ENCODE measurements at places on chromosomes 7 and 10.

DNA sequence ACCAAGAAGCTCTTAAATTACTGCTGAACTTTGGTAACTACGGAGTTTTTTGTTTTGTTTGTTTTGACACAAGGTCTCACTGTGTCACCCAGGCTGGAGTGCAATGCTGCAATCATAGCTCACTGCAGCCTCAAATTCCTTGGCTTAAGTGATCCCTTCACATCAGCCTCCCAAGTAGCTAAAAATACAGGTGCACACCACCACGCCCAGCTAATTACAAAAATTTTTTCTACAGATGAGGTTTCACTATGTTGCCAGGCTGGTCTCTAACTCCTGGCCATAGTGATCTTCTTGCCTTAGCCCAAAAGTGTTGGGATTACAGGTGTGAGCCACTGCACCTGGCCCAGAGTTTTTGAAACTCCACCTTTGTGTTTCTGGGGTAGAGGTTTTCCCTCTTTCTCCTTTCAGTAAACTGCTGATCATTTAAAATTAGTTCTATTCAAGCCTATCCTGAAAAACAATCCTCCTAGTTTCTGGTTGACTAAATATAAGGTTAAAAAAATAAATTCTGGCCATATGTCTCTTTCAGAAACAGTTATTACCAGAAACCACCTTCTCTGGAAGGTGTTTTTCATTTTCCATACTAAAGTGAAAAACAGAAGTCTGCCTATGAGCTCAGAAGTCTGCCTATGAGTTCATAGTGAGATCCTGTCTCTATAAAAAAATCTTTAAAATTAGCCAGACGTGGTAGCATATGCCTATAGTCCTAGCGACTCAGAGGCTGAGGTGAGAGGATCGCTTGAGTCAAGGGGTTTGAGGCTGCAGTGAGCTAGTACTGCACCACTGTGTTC lies 63.9 kb downstream of the VOPP1 start:
- DNase-seq: no peak

GRCh38 chr10:117094856-117095255 lies 43.2 kb downstream of the VAX1 start:
- DNase-seq: no peak

- no peak for DNase-seq
These were observed 193.6 kb downstream of the MBL2 start for GRCh38 chr10:52578871-52579405.

DNA sequence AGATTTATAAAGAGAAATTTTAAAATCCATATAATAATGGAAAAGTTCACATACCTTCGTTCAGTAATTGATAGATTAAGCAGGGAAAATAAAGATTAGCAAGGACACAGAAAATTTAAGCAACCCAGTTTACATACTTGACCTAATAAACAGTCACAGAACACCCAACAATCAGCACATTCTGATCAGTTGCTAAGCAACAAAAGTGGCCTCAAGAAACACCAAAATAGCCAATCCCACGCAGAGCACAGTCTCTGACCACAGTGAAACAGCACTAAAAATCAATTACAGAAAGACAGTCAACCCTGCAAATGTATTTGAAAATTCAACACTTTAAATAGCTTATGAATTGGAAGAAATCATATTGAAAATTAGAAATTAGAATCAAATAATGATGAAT lies 39.3 kb upstream of the DRGX start:
- no peak for DNase-seq

GRCh38 chr7:32059289-32060011 lies 10.8 kb downstream of the PDE1C start:
- DNase-seq: no peak

- no peak for DNase-seq
These were observed 245.6 kb upstream of the PITRM1 start for GRCh38 chr10:3418041-3418754.

- DNase-seq: no peak
These were observed 914 bp downstream of the ZNF37A start for GRCh38 chr10:38094927-38095574.

DNA sequence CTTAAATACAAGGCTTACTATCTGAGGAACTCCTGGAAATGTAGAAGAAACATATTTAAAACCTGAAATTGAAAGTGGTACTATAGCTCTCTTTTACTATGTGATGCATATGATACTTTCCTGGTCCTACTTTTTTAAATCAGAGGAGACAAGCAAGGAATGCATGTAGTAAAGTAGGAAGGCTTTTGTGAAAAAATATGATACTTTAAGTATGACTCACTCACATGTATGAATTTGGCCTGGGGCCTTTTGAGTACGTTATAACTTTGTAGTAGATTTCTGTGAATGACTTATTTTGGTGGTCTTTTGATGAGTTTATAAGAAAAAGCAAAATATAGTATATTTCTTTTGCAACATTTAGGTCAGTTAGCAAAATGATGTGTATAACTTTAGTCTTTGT lies 53.8 kb downstream of the TAX1BP1 start:
- no peak for DNase-seq

DNA sequence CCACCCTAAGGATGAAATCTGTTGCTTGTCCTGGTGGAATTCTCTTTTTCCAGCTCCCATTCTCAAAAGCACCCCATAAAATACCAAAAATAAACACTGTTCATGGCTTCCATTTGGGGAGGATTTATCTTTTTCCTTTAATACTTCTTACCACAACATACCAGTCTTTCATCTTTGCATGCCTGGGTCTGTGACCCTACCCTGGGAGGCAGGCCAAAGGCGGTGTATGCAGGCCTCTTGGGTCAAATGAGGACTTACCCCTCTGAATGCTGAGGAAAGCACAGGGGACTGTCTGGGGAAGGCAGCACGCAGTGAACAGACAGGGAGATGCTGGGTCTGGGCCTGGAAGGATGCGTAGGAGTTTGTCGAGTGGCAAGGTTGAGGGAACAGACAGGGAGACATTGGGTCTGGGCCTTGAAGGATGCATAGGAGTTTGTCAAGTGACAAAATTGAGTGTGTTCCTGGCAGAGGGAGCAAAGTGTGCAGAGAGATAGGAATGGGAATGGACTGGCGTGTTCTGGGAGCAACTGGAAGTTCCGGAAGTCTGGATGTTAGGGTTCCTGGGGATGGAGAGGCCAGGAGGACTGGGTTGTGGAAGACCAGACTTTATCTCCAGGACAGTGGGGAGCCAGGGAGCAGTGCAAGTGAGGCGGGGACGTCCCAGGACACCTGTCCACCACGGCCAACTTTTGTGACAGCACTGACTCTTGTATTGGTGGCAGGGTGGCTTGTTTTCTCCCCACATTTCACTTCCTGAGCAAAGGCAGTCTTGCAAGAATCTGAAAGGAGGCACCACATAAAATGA lies 40.8 kb downstream of the MYL10 start:
- DNase-seq: no peak

DNA sequence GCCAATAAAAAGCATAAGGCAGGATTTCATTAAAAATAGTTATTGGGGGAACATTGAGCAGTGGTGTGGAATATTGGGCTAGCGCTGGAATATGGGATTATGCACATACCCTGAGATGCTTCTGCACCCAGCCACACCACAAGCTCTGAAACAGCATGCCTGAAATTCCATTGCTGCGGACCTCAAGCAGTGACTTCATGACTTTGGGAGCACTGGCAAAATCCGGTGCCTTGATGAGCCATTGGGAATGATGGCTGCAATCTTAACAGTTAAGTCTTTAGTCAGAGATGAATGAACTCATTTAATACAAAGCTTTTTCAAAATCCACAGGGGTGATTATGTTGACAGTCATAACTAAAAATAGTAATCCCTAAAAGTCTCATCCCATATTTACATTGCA lies 274.7 kb upstream of the MTPN start:
- no peak for DNase-seq

DNA sequence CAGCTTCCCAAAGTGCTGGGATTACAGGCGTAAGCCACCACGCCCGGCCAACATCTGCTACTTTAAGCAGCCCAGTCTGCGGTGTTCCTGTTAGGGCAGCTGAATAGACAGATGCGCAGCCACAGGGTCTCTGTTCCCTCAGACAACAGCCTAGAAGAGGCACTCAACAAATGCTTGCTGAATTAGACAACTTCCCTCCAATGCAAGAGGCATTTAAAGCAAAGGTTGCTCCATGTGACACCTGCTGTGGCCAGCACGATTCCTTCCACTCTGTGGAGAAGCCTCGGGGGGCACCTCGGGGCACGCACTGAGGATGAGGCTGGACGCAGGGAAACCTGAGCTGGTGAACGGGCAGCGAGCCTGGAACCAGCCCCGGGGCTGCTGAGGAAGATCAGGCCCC lies 237.8 kb downstream of the MAD1L1 start:
- no peak for DNase-seq

DNA sequence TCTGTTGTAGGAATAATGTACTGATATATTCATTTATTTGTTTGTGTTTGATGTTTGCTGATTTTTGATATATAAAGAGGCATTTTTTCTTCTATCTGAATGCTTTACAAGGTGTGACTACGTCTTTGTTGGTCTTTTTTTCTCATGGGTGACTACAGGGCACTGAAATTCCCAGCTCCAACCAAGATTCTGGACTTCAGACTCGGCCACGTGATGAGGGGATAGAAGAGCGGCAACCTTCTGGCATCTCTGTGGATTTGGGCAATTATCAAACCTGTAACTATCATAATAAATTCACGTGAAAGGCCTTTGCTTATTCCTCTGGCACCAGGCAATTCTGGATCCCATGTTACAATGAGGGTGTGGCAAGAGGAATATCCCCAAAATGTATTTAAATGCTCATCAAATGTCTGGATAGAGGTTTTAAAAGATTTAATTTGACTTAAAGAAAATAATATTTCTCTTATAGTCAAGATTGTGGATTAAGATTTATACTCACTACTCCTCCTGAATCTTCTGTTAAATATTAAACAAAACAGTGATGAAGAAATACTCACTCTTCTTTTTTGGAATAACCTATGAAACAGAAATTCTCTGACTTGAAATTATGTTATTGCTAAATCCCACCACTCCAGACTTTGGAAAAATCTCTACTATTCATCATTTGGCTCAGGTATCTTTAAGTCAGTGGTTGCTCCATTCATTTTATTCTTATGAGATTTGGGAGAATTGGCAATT lies 276.3 kb downstream of the GPR37 start:
- DNase-seq: no peak

DNA sequence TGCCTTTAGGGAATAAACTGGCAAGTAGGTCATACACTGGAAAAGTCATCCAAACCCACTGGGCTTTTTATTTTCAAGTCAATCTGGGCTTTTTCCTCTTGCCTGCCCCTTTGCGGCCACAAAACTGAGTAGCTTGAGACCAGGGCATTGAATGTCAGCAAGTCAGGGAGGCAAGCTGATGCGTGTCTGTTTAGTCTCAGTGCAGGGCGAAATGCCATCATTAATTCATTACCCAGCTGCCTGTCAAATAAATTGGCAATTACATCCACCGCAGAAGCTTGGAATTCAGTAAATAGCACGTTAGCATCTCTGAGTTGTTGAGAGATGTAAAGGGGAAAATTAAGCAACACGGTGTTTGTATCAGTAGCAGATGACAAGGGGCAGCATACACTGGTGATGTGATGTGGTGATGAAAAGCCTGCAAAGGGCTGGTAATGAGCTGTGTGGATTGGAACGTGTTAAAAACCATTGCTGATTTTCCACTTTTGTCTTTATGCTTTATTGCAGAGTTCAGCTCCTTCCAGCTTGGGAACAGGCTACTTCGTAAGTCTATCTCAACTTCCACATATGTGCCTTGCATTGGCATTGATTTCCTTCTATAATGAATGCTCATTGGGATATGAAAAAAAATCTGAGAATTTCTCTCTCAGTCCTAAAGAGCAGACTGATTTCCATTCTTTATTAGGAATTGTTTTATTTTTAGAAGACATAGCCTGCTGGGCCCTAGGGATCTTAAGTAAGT lies 535.9 kb downstream of the AUTS2 start:
- DNase-seq: no peak

- no peak for DNase-seq
These were observed 4.6 kb downstream of the LFNG start for GRCh38 chr7:2523941-2524807.

GRCh38 chr7:121473645-121474300 lies 77.7 kb upstream of the FAM3C start:
- DNase-seq: no peak

DNA sequence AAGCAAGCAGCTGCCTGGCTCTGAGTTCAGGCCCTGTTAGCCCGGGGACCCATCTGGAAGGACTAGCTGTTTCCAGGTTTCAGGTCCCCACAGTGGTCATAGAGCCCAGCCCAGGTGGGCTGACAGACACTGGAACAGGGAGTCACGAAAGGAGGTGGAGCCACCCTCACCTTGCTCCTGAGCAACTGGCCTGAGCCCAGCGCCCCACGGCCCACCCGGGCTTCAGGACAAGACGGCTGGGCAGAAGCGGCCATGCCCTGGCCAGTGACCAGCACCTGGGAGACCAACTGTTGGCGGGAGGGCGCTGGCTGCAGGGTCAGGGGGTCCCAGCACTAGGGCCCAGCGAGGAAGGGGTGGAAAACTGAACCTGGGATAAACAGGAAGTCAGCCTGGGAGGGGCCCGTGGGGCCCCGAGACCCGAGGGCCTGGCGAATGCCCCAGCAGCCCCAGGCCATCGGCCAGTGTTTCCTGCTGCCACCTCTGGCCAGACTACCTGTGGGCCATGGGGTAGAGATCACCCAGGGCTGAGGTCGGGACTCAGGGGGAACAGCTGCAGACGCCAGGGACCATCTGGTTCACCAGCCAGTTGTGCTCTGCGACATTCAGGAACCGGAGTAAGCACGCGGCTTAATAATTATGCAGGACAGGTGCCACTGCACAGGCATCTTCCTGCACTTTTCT lies 282.1 kb upstream of the PPP2R2D start:
- DNase-seq: no peak

Measured in kidney epithelial cell (primary cell).